ENCODE measurements at places on chromosomes 2 and 18.

GRCh38 chr2:54557601-54558187 is 101.6 kb downstream of the SPTBN1 start:
- DNase-seq: peak; percentile 45

DNA sequence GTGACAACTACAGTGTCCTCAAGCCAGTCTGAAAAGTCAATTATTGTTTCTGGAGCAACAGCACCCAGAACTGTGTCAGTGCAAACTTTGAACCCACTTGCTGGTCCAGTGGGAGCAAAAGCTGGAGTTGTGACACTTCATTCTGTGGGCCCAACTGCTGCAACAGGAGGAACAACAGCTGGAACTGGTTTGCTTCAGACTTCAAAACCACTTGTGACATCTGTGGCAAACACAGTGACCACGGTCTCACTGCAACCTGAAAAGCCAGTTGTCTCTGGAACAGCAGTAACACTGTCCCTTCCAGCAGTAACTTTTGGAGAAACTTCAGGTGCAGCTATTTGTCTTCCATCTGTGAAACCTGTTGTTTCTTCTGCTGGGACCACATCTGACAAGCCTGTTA is 59.8 kb downstream of the TAF4B start:
- no peak for DNase-seq

DNA sequence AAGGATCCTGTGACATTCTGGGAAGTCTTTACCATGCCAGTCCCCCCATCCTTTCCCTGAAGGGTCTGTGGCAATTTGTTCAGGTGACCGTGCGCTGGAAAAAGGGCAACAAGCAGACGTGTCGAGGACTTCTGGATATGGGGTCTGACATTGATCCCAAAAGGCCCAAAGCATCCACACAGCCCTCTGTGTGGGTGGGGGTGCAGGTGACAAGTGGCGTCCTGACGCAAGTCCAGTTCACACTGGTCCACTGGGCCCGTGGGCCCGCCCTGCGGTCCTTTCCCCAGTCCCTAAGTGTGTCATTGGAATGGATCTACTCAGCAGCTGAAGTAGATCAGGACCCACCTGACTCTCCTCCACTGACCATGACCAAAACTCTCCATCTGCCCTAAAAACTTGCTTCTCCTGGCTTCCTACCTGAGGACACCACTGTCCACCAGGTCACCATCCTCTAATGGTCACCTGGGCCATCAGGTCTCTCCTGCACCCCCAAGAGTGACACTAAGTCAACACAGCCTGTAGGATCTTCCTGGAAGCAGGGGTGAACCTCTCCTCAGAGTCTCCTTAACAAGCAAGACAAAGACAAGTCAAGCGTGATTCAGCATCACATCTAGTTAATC is 85.6 kb upstream of the SLC66A3 start:
- DNase-seq: no peak

DNA sequence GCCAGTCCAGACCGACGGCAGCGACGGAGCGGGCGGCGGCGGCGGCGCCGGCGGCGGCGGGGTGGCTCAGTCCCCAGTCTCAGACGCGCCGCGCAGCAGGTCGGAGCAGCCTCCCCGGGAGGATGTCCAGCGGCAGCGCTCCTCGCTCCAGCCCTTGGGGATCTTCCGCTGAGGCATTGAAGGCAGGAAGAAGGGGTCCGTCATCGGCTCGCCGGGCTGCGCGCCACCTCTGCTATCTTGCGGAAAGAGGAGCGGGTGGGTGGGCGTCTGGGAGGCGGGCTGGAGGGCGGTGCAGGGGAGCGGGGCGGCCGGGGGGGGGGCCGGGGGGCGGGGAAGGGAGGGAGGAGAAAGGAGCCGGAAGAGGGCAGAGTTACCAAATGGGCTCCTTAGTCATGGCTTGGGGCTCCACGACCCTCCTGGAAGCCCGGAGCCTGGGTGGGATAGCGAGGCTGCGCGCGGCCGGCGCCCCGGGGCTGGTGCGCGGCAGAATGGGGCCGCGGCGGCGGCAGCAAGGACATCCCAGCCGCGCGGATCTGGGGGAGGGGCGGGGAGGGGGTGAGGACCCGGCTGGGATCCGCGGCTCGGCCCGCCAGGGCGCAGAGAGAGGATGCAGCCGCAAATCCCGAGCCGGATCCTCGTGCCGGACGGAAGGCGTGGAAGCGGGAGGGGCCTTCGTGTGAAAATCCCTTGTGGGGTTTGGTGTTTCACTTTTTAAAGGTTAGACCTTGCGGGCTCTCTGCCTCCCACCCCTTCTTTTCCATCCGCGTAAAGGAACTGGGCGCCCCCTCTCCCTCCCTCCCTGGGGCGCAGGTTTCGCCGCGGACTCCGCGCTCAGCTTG is at the start of gene NETO1:
TSS of gene NETO1 (minus strand) at position 242 of the 839 bp plus-strand sequence. CDS start 696 bp downstream, outside the sequence.
- DNase-seq: no peak

GRCh38 chr2:68290901-68291300 is 28.8 kb downstream of the CNRIP1 start:
- DNase-seq: no peak

DNA sequence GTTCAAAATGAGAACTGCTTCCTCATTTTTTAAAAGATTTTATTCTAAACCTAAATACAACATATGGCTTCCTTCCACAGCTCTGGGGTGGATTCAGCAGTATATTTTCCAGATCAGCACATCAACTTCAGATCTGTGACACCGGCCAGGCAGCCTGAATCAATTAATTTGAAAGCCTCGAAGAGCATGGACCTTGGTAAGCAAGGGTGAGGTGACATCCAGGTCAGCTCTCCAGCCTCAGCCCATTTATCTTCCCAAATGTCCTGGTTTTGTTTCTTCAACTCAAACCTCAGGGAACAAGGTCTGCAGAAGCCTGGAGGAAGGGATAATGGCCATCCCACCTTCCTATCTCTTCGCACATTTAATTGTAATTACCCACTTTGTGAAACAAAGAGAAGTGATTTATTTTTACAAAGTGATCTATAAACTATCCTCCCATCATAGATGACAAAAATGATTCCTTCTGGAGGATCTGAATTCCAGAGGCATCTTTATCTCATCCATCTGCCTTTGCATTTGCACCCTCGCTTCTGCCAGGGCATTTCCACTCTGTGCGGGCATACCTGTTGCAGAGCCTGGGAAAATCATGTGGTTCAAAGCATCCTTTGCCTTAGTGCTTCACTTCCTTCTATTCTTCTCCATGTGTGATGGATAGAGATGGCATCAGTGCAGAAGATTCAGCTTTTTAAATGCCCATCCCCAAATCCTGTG is 489.0 kb upstream of the NRP2 start:
- no peak for DNase-seq

- DNase-seq: no peak
Measured at GRCh38 chr2:206799083-206799482, 33.7 kb downstream of the FASTKD2 start.

GRCh38 chr2:216315802-216316603 is 56.3 kb downstream of the MARCHF4 start:
- no peak for DNase-seq

DNA sequence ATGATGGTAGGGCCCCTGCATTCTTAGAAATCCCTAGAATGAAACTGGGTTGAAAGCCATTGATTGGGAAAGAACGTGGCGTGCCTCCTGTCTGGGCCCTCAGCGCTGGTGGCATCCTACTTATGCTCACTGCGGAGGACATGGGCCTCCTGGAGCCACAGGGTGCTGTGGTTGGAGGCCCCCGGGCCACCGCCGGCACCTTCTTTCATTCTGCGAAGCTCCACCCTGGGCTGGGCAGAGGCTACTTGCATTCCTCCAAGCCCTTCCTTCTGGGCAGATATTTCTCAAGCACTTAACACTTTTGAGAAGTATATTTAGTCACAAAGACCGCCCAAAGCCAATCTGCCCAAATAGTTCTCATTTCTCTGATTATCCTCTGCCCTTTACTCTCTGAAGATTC is 311.9 kb downstream of the MYCN start:
- DNase-seq: no peak

GRCh38 chr18:389658-390357 is 110.7 kb downstream of the COLEC12 start:
- DNase-seq: no peak

All from stimulated activated CD8-positive, alpha-beta memory T cell treated with anti-CD3 and anti-CD28 coated beads, Interleukin-7, amount 100 ng/mL, for 1 hour (primary cell).